ENCODE measurements at places on chromosomes 12 and 14. TPM values are rescaled to one million over a fixed set of nuclear protein-coding genes. Genes with fewer than 3 reads are reported as not detected.

GRCh38 chr14:68148276-68148675 is 328.7 kb downstream of the RAD51B start:
- no peak for DNase-seq

DNA sequence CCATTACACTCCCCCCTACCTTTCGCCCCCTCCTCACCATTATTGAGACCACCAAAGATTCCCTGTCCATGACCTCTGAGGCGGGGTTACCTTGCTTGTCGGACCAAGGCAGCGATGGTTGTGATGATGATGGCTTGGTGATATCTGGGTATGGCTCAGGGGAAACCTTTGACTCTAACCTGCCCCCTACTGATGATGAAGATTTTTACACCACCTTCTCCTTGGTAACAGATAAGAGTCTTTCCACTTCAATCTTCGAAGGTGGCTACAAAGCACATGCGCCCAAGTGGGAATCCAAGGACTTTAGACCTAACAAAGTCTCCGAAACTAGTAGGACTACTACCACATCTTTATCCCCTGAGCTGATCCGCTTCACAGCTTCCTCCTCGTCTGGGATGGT is 350.2 kb downstream of the DIO2 start:
- DNase-seq = peak; percentile 0

DNA sequence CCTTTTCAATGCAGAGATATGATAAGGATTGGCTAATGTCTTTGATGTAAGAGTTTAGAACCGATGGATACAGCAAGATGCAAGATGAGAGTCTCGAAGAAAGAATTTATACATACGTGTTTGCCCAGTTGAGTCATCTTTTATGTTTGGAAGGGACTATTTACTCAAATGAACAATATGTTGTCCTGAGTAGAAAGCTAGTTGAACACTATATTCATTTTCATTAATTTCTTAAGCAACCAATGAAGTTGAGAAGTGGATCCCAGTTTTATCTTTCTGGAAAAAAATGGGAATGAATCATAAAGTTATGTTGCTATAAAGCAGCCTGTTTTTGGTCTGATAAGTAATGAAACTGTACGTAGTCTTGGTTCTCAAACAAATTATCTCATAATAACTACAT is 1431.7 kb upstream of the FLRT2 start:
- DNase-seq = no peak

- no peak for DNase-seq
Observed at GRCh38 chr12:96437171-96437445, 36.9 kb upstream of the CDK17 start.

The RGS6 gene
- not detected for total RNA-seq

- no peak for DNase-seq
Observed at GRCh38 chr14:63737582-63738006, 9.7 kb upstream of the SGPP1 start.

- DNase-seq = no peak
Observed at GRCh38 chr14:36647417-36647823, 14.2 kb upstream of the PAX9 start.

DNA sequence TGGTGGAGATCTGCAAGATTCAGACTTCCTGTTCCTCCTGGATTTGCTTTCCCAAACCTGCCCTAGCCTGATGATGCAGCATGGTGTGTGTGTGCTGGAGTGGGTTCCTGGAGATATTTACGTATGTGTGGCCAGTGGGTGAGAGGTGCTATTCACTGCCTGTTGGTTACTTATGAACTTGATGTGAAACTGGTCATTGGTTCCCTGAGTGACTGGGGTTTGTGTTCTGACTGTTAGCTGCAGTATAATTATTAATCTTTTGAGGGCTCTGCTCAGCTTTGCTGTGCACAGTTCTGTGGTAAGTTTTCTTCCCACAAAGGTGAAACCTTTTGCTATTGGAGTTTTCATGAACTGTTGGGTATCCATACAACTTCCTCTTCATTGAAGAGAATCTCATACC is 541.8 kb upstream of the FBXO33 start:
- DNase-seq = no peak

DNA sequence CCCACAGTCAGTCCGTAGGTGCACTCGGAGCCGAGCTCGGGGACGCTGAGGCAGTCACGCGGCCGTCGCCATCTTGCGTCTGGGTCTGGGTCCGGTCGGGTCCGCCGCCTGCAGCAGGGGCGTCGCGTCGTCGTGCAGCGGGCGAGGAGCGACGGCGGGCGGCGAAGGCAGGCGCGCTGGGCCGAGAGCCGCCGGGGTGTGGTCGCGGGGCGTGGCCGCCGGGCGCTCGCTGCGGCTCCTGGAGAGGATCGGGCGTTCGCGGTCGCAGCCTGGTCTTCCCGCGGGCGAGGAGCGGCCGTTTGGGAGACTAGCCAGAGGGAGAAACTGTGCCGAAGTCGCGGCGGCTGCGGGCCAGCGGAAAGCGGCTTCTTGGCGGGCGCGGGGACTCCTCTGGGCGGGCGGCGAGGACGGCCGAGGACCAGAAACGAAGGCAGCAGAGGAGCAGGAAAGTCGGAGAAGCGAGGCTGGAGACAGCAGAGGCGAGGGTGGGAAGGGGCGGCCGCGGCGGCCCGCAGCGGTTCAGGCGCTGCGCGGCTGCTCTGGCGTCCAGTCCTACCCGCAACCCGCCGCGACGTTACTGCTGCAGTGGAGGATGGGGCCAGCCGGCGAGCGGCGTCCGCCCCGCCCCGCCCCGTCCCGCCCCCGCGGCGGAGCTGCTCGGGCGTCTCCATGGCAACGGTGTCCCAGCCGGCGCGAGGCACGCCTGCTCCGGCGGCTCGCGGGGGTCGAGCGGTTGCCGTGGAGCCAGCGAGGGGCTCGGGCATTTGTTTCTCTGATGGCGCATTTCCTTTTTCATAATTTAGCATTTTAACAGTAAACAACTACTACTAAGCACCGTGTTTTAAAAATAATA is at the start of gene PNMA1:
Gene PNMA1 (minus strand): TSS at position 582 of the 853 bp plus-strand sequence. CDS start 745 bp downstream, outside the sequence.
- peak; percentile 54 for DNase-seq

- no peak for DNase-seq
Observed at GRCh38 chr14:54497224-54497623, 8.4 kb upstream of the GMFB start.

GRCh38 chr12:93741659-93742109 is 64.5 kb downstream of the CRADD start:
- DNase-seq = peak; percentile 44

The RASSF8 gene
- 38.6 TPM for total RNA-seq

GRCh38 chr12:24054416-24054815 is 104.9 kb upstream of the SOX5 start:
- DNase-seq = no peak

The DBX2 gene
- total RNA-seq = not detected

GRCh38 chr12:24363177-24363754 is 413.8 kb upstream of the SOX5 start:
- no peak for DNase-seq

DNA sequence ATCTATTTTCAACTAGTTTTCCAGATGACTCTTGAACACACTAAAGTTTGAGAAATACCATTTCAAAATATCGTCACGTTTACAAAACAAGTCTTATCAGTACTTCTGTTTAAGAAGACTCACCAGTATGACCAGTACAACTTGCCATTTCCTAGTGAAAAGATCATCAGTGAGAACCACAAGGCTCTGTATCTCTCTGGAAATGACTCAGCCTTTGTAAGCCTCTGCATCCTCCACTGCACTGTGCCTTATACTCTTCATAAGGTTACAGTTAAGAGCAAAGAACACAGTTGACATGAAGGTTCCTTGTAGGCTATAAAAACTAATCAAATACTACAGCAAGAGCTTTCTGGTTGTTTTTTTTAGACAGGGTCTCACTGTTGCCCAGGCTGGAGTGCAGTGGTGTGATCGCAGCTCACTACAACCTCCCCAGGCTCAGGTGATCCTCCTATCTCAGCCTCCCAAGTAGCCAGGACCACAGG is 5.7 kb upstream of the VTI1B start:
- peak; percentile 74 for DNase-seq

The MIP gene
- 0.26 TPM for total RNA-seq

DNA sequence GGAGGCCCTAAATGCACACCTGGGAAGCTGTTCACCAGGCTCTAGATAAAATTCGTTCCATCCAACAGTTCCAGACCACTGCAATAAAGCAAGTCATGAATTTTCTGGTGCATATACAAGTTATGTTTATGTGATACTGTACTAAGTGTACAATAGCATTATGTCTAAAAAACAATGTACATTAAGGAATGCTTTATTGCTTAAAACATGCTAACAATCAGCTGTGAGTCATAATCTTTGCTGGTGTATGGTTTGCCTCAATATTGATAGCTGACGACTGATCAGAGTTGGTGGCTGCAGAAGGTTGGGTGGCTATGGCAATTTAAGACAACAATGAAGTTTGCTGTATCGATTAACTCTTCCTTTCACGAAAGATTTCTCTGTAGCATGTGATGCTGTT is 52.3 kb downstream of the ATG14 start:
- DNase-seq = no peak

GRCh38 chr12:40336573-40337199 is 111.9 kb downstream of the LRRK2 start:
- no peak for DNase-seq

GRCh38 chr12:72828662-72829324 is 556.6 kb downstream of the TRHDE start:
- no peak for DNase-seq

DNA sequence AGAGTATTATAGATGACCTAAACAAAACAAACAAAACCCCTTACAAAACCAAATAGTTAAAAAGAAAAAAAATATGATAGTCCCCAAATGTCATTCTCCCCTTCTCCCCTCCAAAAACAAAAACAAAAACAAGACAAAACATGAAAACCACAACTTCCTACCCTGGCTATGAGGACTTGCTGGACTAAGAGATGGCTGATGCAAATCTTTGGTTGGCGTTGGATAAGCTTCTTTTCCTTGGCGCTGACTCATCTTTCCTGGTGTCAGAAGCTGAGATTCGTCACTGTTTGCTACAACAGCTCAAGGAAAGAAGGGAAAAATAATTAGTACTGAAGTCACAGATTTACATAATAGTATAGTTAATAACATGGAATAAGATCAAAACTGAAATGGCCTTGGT is 102.5 kb upstream of the BBS10 start:
- no peak for DNase-seq

- DNase-seq = no peak
Observed at GRCh38 chr12:87920139-87920538, 109.1 kb downstream of the C12orf50 start.

DNA sequence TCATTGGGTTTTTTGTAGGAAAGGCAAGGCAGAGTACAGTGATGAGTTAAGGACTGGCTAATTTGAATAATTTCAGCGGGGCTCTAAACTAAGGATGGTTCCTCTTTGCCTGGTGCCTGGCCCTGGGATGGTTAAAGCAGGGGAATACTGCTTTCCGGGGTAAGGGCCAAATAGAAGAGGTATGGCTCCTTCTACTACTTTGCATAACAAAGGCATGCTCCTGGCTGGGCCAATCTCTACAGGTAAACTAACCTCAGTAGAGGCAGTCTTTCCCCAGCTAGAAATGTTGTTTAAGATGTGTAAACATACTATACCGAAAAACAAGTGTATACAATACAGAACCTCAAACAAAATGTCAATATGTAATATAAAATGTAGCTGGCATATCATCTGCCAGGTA is 1239.0 kb downstream of the SLC16A7 start:
- no peak for DNase-seq

GRCh38 chr12:56897844-56898361 is 36.3 kb downstream of the SDR9C7 start:
- no peak for DNase-seq

The IKZF4 gene
- total RNA-seq = 0.13 TPM

DNA sequence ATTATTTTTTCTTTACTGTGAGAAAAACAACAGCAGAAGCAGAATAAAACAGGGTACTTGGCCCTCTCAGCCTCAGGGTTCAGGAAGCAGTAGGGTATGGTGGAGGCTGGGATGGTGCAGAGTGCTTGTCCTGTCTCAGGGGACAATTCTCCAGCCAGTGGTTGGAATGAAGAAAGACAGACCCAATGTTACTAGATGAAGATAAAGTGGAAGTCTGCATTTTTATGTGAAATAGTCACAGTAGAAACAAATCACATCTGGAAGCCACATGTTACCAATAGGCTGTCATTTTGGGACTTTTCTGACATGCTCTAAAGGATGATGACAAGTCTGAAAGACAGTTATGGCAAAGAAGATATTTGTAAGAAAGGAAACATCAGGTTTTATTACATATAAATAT is 32.3 kb downstream of the PROX2 start:
- no peak for DNase-seq

The CFAP251 gene
- total RNA-seq = 4.2 TPM

The RASSF9 gene
- total RNA-seq = 5.6 TPM

The ZBTB42 gene
- 5.4 TPM for total RNA-seq

The RAB2B gene
- 22.0 TPM for total RNA-seq

- DNase-seq = peak; percentile 18
Observed at GRCh38 chr14:103028161-103028767, 29.1 kb downstream of the CDC42BPB start.

DNA sequence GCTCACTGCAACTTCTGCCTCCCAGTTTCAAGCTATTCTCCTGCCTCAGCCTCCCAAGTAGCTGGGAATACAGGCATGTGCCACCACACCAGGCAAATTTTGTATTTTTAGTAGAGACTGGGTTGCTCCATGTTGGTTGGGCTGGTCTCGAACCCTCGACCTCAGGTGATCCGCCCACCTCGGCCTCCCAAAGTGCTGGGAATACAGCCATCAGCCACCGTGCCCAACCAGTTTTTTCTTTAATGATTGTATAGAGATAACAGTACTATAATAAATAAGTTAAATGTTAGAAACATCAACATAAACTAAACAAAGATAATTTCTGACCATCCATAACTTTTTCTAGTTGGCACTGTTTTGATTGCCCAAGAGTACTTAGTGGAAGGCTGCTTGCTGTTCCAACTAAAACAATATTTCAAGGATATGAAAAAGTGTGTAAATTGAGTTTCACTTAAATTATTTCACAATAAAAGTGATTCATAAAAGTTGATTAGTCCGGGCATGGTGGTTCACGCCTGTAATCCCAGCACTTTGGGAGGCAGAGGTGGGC is 5.6 kb downstream of the GON7 start:
- DNase-seq = no peak

The PRPH gene
- not detected for total RNA-seq

- peak; percentile 95 for DNase-seq
Observed at GRCh38 chr12:90199006-90199405, 490.4 kb upstream of the ATP2B1 start.

GRCh38 chr12:12891881-12892355 is 556 bp downstream of the GPRC5A start:
- DNase-seq = no peak

GRCh38 chr14:68391311-68392014 is 401.4 kb downstream of the ZFP36L1 start:
- DNase-seq = peak; percentile 74

The RBM25 gene
- 22.7 TPM for total RNA-seq

- DNase-seq = no peak
Observed at GRCh38 chr14:53367644-53368026, 214.5 kb upstream of the DDHD1 start.
